ENCODE measurements at places on chromosomes 11 and 22. TPM values are rescaled to one million over a fixed set of nuclear protein-coding genes. Genes with fewer than 3 reads are reported as not detected.

- DNase-seq = peak; percentile 72
These were observed 3.1 kb downstream of the MRGPRX1 start for GRCh38 chr11:18936002-18936673.

GRCh38 chr22:22156348-22156715, 88.3 kb upstream of the VPREB1 start:
- no peak for DNase-seq

OR2D2 gene
- 0.24 TPM for total RNA-seq

DNA sequence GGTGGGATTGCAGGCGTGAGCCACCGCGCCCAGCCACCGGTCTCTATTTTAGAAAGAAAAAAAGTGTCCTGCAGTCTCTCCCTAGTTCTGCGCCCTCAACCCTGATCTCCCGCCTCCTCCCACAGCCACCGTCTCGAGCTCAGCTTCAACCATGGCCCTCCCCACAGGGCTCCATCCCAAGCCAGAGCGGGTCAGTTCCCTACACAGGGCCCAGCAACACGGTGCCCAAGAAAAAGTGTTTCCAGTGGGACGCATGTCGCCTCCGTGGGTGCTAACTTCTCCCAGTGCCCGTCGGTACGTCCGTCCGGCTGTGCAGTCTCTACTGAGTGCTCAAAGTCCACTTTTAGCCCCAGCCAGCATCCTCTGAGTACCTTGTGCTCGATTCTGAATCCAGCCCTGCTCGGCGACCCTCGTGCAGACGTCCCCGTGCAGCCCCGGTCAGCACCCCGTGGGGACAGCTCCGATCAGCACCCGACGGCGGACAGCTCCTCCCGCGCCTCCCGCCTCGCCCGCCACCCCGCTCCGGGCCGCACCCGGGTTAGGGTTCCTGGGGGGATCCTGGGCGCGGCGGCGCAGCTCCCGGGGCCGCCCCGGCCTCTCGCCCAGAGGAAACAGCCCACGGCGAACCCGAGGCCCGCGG, 657 bp upstream of the MAPK8IP2 start:
- peak; percentile 76 for DNase-seq

- peak; percentile 84 for DNase-seq
These were observed 4.2 kb downstream of the SLC25A1 start for GRCh38 chr22:19174106-19175025.

DNA sequence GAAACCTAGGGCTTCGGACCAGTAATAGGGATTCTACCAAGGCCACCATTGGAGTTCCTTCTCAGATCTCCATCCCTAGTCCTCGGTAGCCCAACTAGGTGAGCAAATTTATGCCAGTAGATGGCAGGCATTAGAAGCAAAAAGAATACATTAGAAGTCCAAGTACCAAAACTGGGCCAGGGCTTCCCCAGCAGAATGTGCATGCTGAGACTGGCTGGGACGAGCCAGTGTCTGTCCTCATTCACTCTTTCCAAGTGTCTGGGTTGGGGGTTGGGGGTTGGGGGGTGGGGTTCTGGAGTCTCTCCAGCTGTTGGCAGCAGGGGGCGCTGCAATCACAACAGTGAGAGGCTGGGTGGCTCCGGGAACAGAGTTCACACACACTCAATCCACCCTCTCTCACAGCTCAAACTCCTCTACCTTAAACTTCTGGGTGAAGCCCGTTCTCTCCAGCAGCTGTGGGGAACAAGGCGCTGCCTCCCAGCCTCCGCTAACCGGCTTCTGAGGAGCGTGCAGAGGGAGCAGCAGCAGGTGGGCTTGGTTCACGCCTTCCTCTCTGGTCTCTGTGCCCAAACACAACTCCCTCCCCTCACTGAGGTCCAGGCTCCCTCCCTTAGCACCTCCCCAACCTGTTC, 57.5 kb downstream of the BTG4 start:
- peak; percentile 88 for DNase-seq

OR9G4 gene
- not detected for total RNA-seq

GRCh38 chr11:20443596-20443995, 56.1 kb downstream of the PRMT3 start:
- DNase-seq = peak; percentile 40

RAB3IL1 gene
- 2.7 TPM for total RNA-seq

TMEM132A gene
- total RNA-seq = 51.9 TPM

DNA sequence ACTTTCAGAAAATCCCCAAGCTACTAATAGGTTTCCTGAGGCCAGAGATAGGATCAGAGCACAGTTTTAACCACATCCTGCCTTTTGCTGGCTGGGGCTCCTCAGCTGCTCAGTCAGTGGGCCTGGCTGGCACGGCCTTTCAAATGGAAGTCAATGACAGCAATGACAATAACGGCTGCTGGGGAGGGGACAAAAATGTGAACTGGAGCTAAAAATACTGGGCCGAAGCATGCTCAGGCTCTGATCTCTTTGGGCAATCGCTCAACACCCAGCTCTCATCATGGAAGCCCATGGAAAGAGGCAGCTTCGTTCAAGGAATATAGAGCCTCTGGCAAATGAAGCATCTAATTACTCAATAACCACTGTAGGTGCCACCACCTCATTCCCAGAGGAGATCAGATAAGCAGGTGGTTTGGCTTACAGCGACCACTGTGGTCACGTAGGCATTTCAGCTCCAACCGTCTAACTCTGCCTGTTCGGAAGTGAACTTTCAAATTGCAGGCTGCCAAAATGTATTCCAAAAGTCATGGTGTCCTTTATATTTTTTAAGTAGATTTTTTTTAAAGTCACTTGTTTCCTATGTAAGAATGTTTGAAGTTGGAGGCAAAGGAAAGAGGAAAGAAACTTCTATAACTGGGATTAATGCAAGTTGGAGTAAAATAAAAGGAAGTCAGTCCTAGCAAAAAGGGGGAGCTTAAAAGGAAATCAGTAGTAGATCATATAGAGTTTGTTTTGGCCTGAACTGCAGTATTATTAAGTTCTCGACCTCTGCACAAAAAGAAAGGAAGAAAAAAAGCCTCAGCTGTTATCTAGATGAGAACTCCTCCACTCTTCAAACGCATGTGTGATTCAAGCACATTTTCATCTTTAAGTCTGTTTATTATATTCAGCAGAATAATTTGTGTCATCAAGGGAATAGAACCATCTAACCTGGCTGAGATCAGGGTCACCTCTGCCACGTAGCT, 14.1 kb downstream of the WT1 start:
- DNase-seq = no peak

CCDC73 gene
- not detected for total RNA-seq

MS4A12 gene
- total RNA-seq = 0.21 TPM

DNA sequence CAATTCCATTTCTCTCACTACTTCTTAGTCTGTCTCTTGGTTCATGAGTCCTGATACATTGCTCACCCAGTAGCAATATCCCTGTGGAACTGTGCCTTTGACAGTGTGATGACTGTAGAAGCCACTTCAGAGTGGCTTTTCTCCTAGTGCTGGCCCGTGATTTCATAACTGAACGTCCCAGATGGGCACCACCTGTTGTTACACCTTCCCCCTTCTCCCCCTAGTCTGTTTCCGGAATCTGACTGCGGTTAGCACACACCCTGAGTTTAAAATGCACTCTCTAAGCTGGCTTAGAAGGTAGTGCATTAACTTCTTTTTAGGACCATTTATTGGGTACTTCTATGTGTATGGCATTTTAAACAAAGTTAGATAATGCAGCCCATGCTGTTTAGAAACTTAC, 83.0 kb downstream of the ALX4 start:
- no peak for DNase-seq

DNA sequence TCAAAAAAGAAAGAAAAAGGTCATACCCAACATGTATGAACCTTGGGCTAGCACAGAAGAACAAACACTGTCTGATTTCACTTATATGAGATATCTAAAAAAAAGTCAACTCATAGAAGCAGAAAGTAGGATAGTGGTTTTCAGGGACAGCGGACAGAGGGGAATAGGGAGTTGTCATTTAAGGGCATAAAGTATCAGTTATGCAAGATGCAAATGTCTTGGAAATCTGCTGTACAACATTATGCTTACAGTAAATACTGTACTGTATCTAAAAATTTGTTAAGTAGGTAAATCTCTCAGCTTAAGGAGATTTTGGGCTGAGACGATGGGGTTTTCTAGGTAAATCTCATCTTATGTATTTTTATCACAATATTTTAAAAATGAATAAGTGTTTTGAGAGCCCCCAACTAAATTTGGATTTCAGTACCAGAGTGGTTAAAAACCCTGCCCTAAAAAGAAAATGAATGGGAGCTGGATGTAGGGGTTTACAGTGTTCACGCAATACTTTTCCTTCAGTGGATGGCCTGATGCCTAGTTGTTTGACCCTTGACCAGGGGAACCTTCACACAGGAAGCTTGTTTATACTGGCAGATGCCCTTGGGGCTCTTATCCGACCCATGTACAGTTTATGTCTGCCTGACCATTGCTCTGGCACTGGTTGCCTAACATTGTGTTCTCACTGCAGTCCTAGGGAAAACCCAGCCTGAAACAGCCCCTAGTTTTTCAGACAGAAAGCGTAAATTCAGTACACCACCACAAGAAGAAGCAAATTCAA, 34.8 kb downstream of the SLC22A9 start:
- no peak for DNase-seq

All from GM23338 (cell line).